ENCODE measurements at places on chromosomes 2 and 18.

GRCh38 chr2:141610564-141611175 is 520.1 kb downstream of the LRP1B start:
- DNase-seq = no peak

- DNase-seq = no peak
Observed at GRCh38 chr18:33761363-33761762, 183.3 kb downstream of the ASXL3 start.

- no peak for DNase-seq
Observed at GRCh38 chr2:111930875-111931274, 32.5 kb downstream of the MERTK start.

- DNase-seq = no peak
Observed at GRCh38 chr2:10410001-10410822, 37.9 kb downstream of the ODC1 start.

DNA sequence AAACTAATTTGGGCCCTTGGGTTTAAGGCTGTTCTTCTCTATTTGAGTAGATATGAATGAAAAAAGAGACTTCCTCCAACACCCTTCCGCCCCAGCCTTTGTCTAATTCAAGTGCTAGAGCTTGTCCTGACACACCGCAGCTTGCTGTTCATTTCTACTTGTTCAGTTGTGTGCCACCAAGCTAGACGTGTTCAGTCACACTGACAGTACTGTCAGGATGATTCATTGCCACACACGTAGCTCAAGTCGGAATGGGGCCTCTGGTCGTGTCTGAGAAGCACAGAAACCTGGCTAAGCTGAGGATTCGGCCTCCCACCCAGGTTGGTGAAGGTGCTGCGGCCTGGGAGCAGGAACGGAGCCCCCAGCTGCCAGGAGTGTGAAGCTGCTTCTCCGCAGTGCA is 45.6 kb upstream of the INHBB start:
- DNase-seq = no peak

GRCh38 chr2:112159454-112159921 is 21.3 kb downstream of the FBLN7 start:
- no peak for DNase-seq

DNA sequence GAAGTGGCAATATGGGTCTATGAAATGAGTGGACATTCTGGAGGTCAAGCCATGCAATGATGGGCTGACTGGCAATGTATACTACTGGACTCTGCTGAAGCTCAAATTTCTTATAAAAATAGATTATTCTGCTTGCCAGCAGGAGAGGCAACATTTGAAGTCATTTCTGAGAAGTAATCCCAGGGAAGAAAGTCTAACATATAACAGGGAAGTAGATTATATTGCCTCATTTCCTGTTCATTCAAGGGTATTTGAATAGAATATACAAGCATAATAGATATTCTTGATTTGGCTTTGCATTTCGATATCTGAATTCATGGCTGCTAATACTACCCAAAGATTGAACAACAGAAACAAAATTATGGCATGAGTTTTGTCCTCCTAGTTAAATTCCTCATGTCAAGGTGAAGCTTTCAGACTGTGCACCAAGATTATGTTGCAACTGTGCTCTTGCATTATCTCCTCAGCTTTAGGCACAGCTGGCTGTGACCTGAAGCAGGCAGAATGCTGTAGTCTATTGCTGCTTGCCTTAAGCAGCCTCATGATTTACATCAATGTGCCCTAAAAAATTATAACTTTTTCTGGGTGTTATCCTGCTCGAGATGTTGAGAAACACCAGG is 13.3 kb upstream of the TMX3 start:
- DNase-seq = no peak

DNA sequence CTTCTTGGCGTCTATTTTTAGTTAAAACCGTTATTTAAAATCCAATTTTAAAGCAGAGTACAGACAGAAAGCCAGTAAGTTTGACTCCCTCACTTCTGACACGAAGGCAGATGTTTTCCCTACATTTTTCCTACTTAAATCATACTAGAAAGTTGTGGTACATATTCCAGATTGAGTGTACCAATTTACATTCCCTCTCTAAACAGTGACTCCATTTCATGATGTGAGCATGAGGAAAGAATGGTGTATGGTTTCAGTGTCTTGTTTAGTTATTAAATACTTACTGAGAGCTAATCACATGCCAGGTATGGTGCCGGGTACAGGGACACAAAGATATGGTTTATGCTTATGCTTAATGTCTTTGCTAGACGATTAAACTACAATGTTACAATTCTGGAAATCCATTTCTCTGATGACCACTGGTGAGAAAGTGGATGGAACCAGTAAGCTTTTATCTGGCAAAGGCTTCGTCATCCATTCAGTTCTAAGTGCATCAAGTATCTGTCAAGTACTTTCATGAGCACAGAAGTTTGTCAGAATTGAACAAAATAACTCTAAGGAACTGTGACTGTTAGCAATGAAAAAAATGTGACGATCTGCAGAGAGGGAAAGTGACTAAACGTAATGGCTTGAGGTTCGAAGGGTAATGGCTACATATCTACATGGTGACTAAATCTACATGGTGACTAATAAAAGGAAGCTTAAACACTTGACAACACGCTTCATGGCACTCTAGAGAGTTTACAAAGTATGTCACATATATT is 25.7 kb downstream of the MAP4K3 start:
- no peak for DNase-seq

- DNase-seq = no peak
Observed at GRCh38 chr18:48294899-48295585, 114.1 kb downstream of the ZBTB7C start.

- no peak for DNase-seq
Observed at GRCh38 chr2:98269274-98269673, 77.0 kb upstream of the CNGA3 start.

DNA sequence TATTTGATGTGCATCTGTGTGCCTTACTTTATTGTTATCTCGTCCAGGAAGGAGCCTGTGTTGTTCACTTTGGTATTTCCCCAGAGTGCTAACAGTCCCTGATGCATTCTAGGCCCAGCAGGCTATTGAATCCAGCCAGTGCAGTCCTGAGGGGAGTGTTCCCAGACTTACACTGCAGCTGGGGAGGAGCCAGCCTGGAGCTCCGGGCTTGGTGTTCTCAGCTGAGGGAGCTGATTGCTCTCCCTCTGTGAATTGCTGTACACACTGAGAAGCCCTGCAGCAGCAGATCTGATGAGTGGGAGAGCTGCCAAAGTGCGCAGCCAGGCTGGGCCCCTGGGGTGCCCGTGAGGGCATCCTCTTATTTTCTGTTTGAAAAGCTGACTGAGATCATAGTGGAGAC is 159.2 kb downstream of the GALNT3 start:
- no peak for DNase-seq

- peak; percentile 22 for DNase-seq
Observed at GRCh38 chr18:62339106-62339988, 14.2 kb downstream of the TNFRSF11A start.

DNA sequence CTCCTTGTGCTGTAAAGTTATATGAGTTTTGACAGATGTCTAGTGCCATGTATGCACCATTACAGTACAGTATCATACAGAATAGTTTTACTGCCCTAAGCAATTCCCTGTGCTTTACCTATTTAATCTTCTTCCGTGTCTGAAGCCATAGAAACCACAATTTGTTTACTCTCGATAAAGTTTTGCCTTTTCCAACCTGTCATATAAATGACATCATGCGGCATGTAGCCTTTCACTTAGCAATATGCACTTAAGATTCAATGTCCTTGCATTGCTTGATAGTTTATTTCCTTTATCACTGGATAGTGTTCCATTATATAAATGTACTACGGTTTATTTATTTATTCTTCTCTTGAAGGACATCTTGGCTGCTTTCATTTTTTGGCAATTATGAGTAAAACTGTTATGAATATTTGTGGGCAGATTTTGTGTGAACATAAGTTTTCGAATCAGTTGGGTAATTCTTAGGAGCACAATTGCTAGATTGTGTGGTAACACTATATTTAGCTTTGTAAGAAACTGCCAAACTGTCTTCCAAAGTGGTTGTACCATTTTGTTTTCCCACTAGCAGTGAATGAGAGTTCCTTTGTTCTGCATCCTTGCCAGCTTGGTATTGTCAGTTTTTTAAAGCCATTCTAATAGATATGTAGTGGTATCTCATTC is 136.8 kb upstream of the MAP3K20 start:
- no peak for DNase-seq

DNA sequence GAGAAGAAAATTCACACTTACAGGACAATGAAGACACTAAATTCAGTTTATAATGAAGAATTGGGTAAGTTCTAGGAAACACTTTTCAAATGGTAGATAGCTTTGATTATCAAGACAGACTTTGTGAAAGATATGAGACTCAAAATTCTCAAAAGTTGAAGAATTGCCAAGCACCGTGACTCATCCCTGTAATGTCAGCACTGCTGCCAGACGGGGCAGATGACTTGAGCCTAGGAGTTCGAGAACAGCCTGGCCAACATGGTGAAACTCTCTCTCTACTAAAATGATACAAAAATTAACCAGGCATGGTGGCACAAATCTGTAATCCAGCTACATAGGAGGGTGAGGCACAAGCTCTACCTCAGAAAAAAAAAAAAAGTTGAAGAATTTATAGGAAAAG is 1820.1 kb upstream of the LRRTM1 start:
- DNase-seq = no peak

DNA sequence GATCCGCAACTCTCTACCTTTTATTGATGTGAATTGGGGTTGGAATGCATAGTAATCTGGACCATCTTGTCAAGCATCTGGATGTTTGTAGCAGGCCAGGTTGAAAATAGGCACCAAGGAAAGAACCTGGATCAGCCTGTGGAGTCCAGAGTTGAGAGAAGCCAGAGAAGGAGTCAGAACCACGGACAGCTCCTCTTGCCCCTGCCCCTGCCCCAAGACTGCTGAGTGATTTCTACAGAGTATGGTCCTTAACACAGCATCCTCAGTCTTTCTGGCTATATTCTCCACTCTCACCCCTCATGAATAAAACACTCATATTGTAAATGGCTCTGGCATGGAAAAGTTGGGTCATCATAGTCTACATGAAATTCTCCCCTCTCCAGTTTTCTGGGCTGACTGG is 154.6 kb downstream of the LOXHD1 start:
- no peak for DNase-seq

DNA sequence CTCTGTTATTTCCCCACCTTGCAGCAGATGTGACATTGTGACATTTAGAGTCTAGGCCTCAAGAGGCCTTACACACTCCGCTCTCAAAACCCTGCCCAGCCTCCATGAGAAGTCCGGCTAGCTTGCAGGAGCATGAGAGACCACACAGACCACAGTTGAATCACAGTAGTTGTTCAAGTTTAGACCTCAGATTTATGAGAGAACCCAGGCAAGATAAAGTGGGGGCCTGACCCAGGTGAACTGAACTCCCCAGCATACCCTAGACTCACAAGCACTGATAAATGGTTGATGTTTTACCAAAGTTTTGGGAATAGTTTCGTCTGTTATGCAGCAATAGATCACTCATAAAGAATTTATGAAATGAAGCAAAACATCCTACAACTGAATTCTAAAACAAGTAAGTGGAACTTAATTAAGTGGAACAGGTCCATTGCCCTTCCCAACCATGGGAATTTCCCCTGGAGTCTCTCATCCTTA is 4.7 kb upstream of the STAT1 start:
- DNase-seq = no peak

DNA sequence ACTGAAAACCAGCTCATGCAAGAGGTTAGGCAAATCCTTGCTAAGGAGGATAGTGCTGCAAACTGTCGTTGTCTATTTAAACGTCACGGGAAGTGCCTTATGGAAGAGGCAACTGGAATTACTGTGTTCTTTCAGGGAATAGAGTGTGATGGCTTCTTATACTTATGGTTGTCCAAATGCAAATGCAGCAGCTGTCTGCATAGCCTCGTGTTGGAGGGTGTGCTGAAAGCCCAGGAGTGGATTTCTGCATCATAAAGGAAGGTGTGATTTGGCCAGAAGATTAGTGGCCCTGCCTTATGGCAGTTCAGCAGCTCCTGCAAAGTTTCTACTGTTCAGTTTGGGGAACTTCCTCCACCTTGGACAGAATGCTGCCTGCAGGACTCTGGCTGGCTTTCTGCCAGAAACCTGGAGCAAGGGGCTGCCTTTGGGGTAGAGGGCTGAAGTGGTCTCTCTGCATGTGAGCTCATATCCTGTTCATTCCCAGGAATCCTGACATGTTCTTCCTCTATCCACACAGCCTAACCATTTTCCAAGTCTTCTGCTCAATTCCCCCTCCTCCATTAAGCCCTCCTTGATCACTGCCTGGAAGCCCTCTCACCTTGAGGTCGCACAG is 321.2 kb upstream of the CXCR4 start:
- no peak for DNase-seq

DNA sequence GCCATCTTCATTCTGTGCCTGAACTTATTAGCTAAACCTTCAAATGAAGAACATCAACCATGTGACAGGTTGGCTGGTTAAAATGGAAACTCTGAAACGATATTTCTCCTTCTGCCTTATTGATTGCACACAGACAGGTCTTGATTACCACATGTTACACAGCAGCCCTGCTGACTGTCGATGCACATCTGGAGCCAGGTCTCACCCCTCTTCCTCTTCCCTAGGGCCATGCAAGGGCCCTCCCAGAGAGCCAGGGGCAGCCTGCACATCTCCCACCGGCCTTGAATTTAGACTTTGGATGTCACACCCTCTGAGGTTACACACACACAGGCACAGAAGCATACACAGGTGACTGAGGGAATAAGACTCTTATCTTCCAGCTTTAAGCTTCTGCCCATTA is 45.1 kb downstream of the TMEM178A start:
- no peak for DNase-seq

DNA sequence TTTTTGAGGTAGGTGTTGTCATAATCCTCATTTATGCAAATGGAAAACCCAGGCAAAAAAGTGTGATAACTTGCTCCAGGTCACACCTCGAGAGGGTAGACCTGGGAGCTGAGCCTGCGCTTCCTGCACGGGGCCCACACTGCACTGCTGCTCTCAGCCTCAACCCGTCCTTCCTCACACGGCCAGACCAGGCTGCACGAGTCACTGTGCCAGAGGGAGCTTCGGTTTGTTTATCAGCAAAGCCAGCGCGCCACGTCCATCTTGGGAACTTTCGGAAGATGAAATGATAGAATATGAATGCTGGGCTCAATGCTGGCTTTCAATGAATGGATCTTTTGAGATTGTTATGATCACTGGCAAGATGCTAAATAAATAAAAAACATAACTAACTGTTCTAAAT is 14.4 kb downstream of the COPS9 start:
- no peak for DNase-seq

DNA sequence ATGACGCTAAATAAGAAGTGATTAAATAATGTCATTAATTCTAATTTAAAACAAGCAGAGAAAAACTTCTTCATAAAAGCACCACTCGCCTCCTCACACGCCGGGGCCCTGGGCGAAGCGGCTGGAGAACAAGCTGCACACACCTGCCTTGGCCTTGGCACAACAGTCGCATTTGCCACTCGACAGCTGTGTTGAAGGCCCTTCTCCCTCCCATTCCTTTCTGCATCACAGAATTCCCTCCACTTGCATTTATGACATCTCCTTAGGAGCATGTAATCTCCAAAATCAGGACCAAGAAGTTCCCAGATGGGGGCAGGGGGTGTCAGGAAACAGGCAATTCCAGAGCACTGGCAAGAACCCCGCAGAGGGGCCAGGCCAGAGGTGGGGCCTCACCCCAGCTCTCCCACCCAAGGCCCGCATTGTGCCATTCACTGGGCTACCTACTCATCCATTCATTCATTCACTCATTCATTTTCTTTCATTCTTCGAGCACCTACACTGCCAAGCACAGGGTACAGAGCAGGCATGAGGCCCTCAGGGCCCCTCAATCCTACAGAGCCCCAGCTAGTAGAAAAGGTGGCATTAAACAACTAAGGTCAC is 6.4 kb downstream of the HDAC4 start:
- no peak for DNase-seq

Data from stimulated activated CD4-positive, alpha-beta T cell treated with anti-CD3 and anti-CD28 coated beads, Interleukin-12 subunit alpha, Interleukin-12 subunit beta, amount 100 ng/mL, for 48 hours (primary cell).